Stimulated activated CD8-positive, alpha-beta memory T cell treated with anti-CD3 and anti-CD28 coated beads, Interleukin-7, amount 100 ng/mL, for 48 hours (primary cell): ENCODE measurements at places on chromosomes 3 and 15.

DNA sequence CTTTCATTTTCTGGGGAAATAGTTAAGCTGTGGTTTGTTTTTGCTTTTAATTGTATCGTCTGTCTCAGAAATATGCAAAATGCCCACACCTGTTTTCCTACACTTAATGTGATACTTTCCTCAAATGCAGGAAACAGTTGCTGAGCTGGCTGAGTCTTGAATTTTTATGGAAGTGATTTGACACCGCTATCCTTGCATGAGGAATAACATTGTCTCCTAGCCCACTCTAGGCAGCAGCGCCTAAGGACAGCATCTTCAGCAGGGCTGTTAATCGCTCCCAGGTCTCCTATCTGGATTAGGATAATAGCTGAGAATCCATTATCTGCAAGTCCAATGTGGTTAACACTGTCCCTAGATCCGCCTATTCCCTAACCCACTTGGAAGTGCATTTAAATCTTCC, 132.6 kb upstream of the NR2E3 start:
- no peak for DNase-seq

DNA sequence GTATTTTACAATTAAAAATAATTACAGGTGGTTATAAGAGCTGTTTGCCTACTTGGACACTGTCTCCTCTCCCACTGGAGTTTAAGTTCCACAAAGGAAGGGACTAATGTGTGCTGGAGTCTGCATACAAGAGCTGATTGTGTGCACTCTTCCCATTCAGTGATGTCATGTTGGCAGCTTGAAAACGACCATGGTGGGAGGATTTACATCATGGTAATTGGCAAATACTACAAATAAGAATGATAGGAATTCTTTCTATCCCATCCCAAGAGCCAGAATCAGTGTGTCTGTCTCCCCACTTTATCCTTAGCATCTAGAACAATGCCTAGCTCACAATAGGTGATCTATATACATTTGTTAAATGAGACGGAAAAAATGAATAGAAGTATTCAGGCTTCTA, 14.1 kb downstream of the ITGA11 start:
- DNase-seq = no peak

GRCh38 chr3:71710906-71711494, 14.2 kb downstream of the EIF4E3 start:
- no peak for DNase-seq

GRCh38 chr15:89379818-89380217, 45.2 kb upstream of the POLG start:
- DNase-seq = no peak

- DNase-seq = no peak
Measured at GRCh38 chr3:127860211-127860696, 37.9 kb upstream of the MGLL start.

DNA sequence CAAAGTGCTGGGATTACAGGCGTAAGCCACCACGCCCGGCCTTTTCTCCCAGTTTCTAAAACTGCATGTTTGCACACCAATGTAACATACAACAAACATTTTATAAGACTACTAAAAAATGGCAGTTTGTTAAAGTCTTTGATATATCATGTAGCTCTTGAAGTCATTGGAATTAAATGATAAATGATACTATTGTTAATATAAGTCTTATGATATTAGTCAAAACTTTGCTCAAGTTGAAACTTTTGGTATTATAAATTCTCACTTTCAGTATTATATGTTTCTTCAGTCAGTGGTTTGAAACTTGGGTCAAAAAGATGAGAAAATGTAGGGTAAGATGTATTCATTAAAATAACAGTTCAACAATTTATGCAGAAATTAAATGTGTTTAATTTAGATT, 117.6 kb upstream of the TBL1XR1 start:
- DNase-seq = no peak
